ENCODE measurements at places on chromosomes 3 and 15.

DNA sequence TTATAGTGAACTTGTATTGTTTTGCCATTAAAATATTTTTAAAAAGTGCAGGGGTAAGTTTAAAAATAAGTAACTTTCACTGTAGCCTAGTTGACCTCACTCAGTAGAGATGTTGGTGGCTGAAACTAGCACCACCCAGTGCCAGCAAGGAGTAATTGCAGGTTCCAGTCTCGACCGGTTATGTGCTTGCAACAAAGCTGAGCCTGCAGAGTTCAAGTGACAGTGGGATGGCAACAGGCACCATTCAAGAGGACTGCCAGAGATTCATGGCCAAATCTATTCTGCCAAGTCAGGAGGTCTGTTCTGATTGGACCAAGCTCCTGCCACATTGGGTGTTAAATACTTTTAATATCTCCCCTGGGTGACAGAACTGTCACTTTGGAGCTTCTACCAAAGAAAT is 2.7 kb downstream of the ADAMTS7 start:
- no peak overlapping the region for H3K27ac ChIP-seq
- no peaks in the 10 kb centered on the region for H3K36me3 ChIP-seq
- H3K4me3 ChIP-seq: no peak overlapping the region
- H3K27me3 ChIP-seq: no peaks in the 10 kb centered on the region

DNA sequence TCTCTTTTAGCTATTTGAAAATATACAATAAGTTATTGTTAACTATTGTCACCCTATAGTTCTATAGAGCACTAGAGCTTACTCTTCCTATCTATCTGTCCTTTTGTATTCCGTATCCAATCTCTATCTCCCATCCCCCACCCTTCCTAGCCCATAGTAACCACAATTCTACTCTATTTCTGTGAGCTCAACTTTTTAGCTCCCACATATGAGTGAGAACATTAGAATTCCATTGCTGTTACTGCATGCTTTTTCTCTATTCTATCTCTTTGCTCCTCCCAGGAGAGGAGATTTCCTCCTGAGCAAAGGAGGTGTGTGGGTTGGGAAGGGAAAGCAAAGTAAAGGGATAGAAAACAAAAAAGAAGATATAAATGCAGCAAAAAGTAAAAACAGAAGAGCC is 105.6 kb upstream of the SLC4A7 start:
- H3K4me1 ChIP-seq: peaks cover 27% of the 10 kb centered on the region
- no peaks in the 10 kb centered on the region for H3K36me3 ChIP-seq
- no peak overlapping the region for H3K4me3 ChIP-seq
- no peak for DNase-seq
- H3K27me3 ChIP-seq: no peaks in the 10 kb centered on the region
- peak overlapping the region; percentile 9 for H3K27ac ChIP-seq

- H3K27me3 ChIP-seq: no peaks in the 10 kb centered on the region
- peaks cover 40% of the 10 kb centered on the region for H3K4me1 ChIP-seq
- H3K36me3 ChIP-seq: no peaks in the 10 kb centered on the region
Observed at GRCh38 chr3:49352281-49352680, 5.9 kb downstream of the GPX1 start.

DNA sequence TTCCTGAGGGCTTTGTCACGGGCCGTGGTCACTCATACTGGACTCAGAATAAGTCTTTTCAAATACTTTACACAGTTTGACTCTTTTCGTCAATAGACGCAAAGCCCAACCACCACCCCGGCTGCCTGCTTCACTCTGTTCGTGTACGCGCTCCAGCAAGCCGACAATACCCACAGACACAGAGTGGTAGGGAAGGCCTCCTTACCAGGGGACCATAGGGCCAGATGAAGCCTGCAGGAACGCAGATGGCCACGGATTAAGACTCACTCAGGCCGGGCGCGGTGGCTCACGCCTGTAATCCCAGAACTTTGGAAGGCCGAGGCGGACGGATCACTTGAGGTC is 29.7 kb downstream of the EFCAB12 start:
- peak overlapping the region; percentile 69 for H3K4me3 ChIP-seq
- peaks cover 29% of the 10 kb centered on the region for H3K36me3 ChIP-seq
- H3K27ac ChIP-seq: peak overlapping the region; percentile 93
- DNase-seq: no peak

GRCh38 chr3:46970391-46971091 is 6.0 kb downstream of the CCDC12 start:
- no peaks in the 10 kb centered on the region for H3K27me3 ChIP-seq
- H3K4me1 ChIP-seq: peaks cover 25% of the 10 kb centered on the region
- no peak overlapping the region for H3K4me3 ChIP-seq
- H3K27ac ChIP-seq: no peak overlapping the region

DNA sequence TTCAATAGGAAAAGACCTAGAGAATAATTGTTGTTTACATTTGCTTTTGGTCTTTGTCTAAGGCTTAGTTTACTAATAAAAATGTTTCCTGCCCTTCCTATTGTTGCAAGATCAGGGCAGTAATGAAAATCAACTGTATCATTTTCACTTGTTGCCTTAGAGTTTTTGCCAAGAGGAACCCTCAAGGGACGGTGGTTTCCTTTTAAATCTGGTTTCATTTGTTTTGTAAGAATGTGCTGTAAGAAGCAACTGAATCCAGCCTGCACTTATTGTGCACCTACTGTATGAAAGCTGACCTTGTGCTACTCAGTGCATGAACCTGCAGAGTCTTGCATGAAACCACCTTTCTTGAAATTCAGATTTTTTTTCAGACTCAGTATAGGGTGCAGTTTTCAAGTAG is 5.3 kb downstream of the IGF1R start:
- no peak for DNase-seq
- no peaks in the 10 kb centered on the region for H3K27me3 ChIP-seq
- no peak overlapping the region for H3K4me3 ChIP-seq
- H3K36me3 ChIP-seq: no peaks in the 10 kb centered on the region
- H3K4me1 ChIP-seq: peaks cover 59% of the 10 kb centered on the region

- no peak overlapping the region for H3K4me3 ChIP-seq
- H3K27ac ChIP-seq: no peak overlapping the region
- H3K27me3 ChIP-seq: no peaks in the 10 kb centered on the region
Observed at GRCh38 chr3:146969356-146969755, 364.2 kb upstream of the PLSCR5 start.

- no peak for DNase-seq
- no peak overlapping the region for H3K27ac ChIP-seq
- no peaks in the 10 kb centered on the region for H3K27me3 ChIP-seq
- no peaks in the 10 kb centered on the region for H3K36me3 ChIP-seq
Observed at GRCh38 chr15:101481917-101482525, 7.5 kb downstream of the PCSK6 start.

DNA sequence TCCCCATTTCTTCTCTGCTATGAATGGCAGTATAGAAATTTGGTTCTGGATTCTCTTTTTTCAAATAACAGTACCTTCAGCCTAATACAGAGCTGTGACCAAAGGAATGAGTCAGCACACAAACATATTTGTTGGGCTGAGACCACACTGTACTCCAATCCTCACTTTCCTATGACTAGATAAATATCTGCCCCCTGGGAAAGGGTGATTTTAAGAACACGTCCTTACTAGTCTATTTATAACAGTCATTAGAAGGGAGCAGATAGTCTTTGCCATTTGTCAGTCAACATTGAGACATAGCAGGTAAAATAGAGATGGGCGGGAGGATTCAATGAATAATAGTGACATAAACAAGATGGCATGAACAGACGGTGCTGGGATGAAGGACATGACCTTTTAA is 461.3 kb downstream of the MCTP2 start:
- H3K36me3 ChIP-seq: no peaks in the 10 kb centered on the region
- H3K27ac ChIP-seq: no peak overlapping the region
- H3K4me1 ChIP-seq: no peaks in the 10 kb centered on the region

GRCh38 chr15:51307811-51308210 is 30.6 kb downstream of the CYP19A1 start:
- H3K27me3 ChIP-seq: no peaks in the 10 kb centered on the region
- no peak overlapping the region for H3K27ac ChIP-seq
- no peaks in the 10 kb centered on the region for H3K36me3 ChIP-seq
- no peak overlapping the region for H3K4me3 ChIP-seq

- peak; percentile 27 for DNase-seq
- H3K27ac ChIP-seq: peak overlapping the region; percentile 21
- peaks cover 44% of the 10 kb centered on the region for H3K4me1 ChIP-seq
- H3K27me3 ChIP-seq: no peaks in the 10 kb centered on the region
- H3K36me3 ChIP-seq: no peaks in the 10 kb centered on the region
Observed at GRCh38 chr15:49989498-49989897, 129.5 kb downstream of the ATP8B4 start.

DNA sequence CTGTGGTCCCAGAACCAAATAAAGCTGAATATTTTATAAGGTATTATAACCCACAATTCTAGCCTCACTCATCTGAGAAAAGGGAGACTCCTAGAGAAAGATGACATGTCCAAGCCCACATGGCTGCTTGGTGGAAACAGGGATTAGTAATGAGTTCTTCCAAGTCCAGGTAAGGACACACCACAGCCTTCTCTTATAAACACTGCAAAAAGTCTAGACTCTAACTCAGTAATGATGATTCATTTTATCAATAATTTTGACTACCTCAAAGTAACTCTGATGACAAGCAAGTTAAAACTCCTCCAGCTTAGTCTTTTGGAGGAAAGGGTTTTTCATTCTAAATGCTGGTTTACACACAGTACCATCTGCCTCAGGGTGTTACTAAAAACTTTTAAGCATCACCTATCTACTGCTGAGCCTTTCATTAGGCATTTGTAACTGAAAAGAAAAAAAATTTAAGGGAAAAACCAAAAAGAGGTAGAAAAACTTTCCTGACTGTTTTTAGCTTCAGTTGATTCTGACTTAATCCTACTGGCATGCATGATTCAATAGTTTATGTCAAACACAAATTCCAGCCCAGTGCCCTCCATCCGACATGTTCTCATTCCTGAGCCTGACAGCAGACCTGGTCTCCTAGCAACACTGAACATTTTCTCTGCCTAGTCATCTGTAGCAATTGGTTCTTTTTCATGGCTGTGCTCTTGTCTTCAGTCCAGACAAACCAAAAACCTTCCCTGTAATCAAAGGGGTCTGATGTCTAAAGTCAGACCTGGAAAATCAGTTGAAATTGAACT is 43.9 kb downstream of the P3H2 start:
- no peak for DNase-seq
- H3K4me3 ChIP-seq: no peak overlapping the region
- no peaks in the 10 kb centered on the region for H3K36me3 ChIP-seq
- no peaks in the 10 kb centered on the region for H3K4me1 ChIP-seq

- no peaks in the 10 kb centered on the region for H3K36me3 ChIP-seq
- no peak overlapping the region for H3K27ac ChIP-seq
- H3K4me1 ChIP-seq: no peaks in the 10 kb centered on the region
- no peak for DNase-seq
Observed at GRCh38 chr3:32698506-32698905, 13.5 kb downstream of the CNOT10 start.

- H3K4me1 ChIP-seq: no peaks in the 10 kb centered on the region
- H3K36me3 ChIP-seq: no peaks in the 10 kb centered on the region
- no peak overlapping the region for H3K4me3 ChIP-seq
Observed at GRCh38 chr3:115999001-115999585, 375.8 kb downstream of the GAP43 start.

DNA sequence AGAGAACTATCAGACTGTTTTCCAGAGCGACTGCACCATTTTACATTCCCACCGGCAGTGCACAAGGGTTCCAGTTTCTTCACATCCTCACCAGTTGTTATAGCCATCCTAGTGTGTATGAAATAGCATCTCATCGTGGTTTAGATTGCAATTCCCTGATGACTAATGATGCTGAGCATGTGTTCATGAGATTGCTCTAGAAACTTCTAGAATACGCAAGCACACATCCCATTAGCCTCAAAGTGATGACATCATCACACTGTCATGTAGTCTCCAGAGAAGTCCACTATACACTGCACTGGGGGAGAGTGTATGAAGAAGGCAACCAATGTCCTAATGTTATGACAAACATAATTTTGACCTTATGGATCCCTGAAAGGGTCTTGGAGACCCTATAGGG is 30.1 kb downstream of the FBLN2 start:
- H3K4me1 ChIP-seq: no peaks in the 10 kb centered on the region
- peaks cover 5% of the 10 kb centered on the region for H3K36me3 ChIP-seq
- no peaks in the 10 kb centered on the region for H3K27me3 ChIP-seq
- DNase-seq: no peak
- no peak overlapping the region for H3K27ac ChIP-seq
- no peak overlapping the region for H3K4me3 ChIP-seq

DNA sequence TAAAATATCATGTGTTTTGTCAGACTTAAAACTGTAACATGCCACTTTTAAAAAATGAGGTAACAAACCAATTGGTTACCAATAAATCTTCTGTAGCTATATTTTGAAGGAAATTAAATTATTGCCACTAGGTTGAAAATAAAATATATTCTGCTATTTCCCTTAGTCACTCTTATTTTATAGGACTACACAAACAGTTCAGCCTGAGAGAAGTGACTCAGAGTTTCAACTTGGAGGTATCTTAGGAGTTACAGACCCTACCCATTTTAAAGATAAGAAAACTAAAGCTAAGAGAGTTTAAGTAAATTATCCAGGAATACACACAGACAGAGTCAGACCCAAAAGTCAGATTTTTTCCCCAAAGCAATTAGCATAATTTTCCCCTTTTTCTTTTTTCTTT is 65.1 kb downstream of the PIK3CB start:
- H3K27ac ChIP-seq: no peak overlapping the region
- no peak overlapping the region for H3K4me3 ChIP-seq
- H3K27me3 ChIP-seq: no peaks in the 10 kb centered on the region
- H3K4me1 ChIP-seq: peaks cover 8% of the 10 kb centered on the region
- no peak for DNase-seq

DNA sequence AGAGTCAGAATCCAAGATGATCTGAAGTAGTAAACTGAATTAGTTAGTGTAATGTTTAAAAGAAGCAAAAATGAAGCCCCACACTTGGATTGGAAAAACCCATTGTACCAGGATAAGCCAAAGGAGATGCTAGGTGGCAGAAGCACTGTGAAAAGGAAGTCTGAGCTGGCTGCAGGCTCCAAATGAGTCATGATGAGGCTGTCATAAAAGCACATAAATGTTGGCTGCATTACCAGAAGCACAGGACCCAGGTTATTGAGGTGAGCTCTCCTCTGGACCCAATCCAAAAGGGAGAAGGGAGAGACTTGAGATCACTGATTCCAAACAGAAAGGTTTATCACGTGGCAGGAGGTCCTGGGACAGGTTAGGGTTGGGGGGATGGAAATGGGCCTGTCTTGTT is 3.2 kb upstream of the ACAN start:
- no peak overlapping the region for H3K27ac ChIP-seq
- H3K4me3 ChIP-seq: no peak overlapping the region
- H3K36me3 ChIP-seq: no peaks in the 10 kb centered on the region

DNA sequence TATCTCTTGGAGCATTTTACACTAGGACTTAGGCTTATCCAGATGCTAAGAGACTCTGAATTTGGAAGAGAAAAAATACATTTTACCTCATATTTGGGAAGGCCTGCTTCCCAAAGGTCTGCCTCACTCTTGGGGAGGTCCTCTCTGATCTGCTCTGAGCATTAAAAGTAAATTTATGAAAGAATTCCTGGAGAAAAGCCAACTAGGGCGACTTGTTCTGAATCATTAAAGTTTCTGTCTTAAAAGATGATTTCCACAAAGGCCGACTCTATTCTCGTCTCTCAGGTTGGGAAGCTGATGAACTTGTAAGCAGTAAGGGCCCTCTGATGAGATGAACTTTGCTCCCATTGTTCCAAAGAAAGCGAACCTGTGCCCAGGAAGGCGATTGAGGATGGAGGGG is 48.7 kb upstream of the HES1 start:
- H3K36me3 ChIP-seq: no peaks in the 10 kb centered on the region
- no peaks in the 10 kb centered on the region for H3K27me3 ChIP-seq
- H3K4me1 ChIP-seq: no peaks in the 10 kb centered on the region
- H3K4me3 ChIP-seq: no peak overlapping the region
